ENCODE measurements at places on chromosomes 13 and 19.

GRCh38 chr13:64090311-64090710 lies 2674.7 kb upstream of the PCDH20 start:
- DNase-seq, result no peak

DNA sequence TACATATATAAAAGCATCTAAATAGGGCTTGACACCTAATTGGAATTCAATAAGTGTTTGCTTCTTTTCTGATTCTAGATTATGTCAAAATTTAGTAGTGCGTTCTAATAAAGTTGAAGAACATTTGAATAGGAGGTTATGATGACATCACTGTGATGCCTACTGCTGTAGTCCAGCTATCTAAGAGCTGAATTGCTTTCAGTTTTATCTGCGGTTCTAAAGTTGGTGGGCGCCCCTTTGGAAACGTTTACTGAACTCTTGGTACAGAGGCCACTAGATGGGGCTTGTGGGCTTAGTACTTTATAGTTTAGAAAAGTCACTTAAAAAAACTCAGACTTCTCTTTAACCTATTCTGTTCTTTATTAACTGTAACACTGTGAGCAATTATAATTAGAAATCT lies 776.9 kb downstream of the GPC5 start:
- DNase-seq, result peak; percentile 53

DNA sequence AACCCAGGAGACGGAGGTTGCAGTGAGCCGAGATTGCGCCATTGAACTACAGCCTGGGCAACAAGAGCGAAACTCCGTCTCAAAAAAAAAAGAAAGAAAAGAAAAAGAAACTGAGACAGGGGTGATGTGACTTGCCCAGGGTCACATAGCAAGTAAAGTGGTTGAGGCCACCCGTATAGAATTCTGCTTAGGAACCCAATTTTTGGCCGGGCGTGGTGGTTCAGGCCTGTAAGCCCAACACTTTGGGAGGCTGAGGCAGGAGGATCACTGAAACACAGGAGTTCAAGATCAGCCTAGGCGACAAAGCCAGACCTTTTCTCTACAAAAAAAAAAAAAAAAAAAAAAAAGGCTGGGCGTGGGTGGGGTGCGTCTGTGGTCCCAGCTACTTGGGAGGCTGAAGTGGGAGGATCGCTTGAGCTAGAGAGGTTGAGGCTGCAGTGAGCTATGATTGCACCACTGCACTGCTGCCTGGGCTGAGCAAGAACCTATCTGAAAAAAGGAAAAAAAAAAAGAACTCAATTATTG lies 1.3 kb downstream of the SNRPA start:
- no peak for DNase-seq

DNA sequence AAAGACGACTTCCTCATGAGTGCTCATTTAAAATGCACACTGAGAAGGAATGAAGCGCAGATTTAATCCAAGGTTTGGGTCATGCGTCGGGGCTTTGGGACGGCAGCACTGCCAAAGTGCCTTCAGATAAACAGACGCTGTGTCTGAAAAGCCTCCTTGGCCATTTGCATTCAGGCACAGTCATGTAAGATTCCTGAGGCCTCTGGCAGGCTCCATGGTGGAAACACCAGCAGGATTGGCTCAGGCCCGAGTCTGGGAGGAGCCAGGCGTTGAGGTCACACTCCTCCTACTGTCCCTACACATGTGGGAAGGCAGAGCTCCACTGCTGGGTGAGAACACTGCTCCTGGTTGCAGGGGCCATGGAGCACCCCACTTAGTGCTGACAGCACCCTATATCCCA lies 113.3 kb upstream of the KL start:
- DNase-seq, result peak; percentile 70

GRCh38 chr13:46728777-46729176 lies 68.2 kb downstream of the ESD start:
- no peak for DNase-seq

DNA sequence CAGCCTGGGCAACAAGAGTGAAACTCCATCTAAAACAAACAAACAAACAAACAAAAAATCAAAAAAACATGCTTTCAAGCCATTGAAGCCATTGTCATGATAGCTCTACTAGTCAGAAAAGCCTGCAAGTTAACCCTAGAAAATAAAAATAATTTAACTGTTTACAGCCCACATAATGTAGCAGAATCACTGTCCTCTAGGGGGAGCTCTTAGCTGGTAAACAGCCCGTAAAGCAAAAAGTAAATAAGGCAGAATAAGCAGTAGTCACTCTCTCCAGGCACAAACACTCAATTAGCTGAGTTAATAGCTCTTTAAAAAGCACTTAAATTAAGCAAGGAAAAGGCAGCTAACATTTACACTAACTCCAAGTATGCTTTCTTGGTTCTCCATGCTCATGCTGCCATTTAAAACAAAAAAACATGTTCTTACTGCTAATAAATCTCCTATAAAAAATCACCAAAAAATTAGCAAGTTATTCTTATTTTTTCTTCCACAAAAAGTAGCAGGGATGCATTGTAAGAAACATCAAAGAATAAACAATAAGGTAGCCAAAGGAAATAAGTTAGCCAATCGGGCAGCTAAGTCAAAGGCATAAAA lies 11.3 kb downstream of the LILRB4 start:
- DNase-seq, result no peak

- DNase-seq, result no peak
These were observed 275.1 kb downstream of the DCLK1 start for GRCh38 chr13:35856084-35856483.

GRCh38 chr13:46633416-46633815 lies 80.4 kb downstream of the LRCH1 start:
- DNase-seq, result peak; percentile 79

DNA sequence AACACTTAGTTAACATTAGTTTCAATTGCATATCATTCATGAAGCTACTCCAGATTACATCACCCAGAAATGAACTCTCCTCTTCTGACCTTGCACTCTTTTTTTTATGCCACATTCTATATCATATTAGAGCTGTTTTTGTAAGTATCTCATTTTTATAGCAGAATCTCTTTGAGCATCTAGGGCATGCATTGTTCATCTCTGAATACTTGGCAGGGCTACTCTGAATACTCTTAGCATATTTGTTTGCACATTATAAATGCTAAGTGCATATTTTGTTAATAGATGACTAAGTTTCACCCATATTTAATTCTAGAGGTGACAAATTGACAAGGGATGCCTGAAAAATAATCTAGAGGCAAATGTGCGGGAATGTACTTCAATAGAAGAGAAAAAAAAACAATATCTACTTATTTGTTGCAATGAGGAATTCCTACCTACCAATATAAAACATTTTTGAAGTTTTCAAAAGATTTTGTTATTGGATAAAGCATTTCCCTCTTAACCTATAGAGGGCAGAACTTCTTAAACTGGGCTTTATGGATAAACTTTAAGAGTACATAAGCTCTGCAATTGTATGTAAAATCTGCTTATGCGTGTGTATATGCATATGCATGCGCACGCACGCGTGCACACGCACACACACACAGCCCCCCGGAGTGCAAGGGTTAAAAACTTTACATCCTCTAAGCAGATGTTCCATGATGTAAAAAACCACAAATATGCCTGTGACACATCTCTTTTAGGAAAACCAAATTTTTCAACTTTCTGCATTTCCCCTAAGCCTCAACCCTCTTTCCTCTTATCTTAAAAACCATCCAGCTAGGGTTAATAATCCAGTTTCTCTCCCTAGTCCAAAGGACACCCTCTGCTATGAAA lies 73.0 kb upstream of the OXGR1 start:
- DNase-seq, result no peak

- peak; percentile 67 for DNase-seq
These were observed 502.3 kb downstream of the FOXO1 start for GRCh38 chr13:40164133-40164532.

GRCh38 chr19:3518255-3518654 lies 12.1 kb downstream of the FZR1 start:
- DNase-seq, result no peak

GRCh38 chr19:10769533-10770491 lies 51.9 kb downstream of the DNM2 start:
- DNase-seq, result peak; percentile 72

DNA sequence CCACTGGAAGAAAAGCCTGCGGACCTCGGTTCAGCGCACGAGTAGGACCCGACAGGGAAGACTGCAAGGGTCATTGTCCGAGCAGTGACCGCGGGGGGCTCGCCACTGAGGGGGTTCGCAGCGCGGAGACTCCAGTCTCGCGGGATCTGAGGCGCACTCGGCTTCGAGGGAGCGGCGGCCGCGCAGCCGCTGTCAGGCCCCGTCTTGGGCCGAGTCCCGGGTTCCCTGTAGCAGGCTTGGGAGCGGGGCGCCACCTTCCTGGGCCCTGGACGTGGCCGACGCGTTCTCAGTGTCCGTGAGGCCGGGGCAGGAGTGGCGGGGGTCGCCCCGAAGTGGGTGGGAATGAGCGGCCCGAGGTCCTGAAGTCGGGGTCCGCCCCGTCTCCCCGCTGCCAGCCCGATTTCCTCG lies 474 bp upstream of the FAM174C start:
- no peak for DNase-seq

DNA sequence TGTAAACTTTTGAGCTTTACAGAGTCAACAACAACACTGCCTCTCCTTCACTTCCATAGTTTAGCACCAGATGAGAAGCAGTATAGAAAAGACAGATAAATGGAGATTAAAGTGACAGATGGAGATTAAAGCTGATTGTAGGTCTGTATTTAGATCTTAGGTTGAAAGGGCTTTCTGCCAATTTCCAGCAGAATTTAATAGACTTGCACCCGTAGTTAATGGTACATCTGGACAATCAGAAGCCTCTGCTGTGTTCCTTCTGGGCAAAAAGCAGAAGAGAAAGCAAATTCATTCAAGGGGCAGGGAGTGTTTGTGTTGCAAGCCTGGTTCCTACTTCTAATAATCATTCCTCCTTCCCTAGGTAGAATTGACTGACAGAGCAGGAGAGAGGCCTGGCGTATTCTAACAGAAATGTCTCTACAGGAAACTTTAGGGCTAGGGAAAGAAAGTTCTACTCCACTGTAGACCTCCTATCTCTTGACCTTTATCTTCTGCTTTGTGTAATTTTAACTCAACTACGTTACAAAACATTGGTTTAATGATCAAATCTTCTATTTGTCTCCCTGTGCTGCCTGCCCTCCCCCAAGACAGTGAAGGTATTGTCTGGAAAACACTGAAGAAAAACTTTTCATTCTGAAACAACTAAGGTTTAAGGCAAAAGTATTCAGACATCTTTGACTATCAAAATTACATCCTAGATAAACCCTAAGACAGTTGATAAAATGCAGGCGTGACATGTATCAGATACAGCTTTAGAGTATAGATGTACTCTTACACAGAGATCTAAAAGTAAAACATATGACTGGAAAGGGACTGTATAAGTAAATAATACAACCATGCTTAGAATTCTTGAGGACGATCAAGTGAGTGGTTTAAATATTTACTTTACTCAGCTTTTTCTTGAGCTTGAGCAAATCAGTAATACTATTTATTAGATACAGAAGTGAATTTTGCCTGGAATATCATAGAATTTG lies 44.4 kb downstream of the GPC6 start:
- DNase-seq, result no peak

DNA sequence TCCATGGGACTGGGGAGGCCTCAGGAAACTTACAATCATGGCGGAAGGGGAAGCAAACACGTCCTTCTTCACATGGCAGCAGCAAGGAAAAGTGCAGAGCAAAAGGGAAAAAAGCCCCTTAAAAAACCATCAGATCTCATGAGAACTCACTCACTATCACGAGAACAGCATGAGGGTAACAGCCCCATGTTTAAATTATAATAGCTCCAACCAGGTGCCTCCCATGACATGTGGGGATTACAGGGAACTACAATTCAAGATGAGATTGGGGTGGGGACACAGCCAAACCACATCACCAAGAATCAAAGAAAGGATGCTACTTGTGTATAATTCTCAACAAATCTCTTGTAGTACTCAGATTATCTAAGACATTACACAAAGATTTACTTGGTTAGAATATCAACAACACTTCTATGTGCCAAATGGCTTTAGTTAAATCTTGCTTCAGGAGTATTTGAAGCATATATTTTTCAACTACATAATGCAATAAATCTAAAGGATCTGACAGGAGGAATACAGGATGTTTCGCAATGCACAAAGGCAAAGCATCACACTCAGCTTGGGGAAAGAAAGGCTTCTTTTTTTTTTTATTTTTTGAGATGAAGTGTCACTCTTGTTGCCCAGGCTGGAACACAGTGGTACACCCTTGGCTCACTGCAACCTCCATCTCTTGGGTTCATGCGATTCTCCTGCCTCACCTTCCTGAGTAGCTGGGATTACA lies 180.0 kb downstream of the LHFPL6 start:
- no peak for DNase-seq

DNA sequence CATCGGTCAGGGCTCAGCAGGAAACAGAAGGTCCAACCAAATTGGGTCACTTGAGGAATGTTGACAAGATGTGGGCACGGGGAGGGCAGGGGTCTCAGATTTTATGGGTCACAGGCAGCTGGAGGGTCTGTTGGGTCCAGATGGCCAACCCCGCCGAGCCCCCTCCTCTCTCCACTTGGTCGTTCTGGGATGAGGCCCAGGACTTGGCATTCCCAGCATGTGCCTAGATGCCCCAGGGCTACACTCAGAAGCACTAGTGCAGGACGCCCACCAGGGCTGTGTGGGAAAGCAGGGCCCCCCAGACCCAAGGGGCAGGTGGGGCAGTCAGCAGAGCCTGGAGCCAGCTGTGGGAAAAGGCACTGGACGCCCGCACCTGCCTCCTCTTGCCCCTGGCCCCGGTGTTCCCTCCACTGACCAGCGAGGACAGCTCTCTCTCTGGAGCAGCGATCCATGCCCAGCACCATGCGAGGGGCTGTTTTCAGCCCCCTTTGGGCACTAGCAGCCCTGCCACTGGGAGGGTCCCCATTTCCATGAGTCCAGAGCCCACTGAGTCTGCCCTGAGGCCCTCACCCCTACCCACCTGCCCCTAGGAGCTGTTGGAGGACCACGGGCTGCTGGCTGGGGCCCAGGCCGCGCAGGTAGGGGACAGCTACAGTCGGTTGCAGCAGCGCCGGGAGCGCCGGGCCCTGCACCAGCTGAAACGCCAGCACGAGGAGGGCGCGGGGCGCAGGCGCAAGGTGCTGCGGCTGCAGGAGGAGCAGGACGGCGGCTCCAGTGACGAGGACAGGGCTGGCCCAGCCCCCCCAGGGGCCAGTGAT lies 26.0 kb downstream of the DHX34 start:
- no peak for DNase-seq

GRCh38 chr19:10620786-10621185 lies 4.6 kb upstream of the SLC44A2 start:
- no peak for DNase-seq

GRCh38 chr13:39858794-39859193 lies 203.3 kb downstream of the COG6 start:
- DNase-seq, result no peak

DNA sequence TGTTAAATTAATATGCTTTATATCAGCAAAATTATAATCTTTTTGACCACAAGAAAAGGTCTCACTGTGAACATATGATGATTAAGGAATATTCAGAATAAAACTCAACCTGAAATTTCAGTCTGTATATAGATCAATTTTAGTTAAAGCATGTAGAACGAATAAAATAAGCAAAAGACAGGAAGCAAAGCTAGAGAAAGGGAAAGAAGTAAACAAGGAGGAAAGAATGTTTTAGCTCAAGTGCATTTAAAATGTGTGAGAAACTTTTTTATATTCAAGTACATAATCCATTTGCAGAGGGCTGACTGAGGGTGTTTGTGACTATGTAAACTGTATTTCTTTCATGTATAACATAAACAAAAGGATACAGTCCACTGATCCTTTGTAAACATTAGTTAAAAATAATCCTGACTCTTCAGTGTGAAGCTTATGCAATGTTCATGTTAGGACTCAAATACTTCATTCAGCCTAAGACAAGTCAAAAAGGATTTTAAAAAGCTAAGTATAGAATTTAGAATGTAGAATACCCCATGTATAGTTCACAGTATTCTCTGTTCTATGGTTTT lies 472.1 kb downstream of the DIAPH3 start:
- DNase-seq, result no peak

- peak; percentile 44 for DNase-seq
These were observed 104.6 kb downstream of the SOX1 start for GRCh38 chr13:112171570-112171965.

Measured in islet precursor cell (in vitro differentiated cells).